ENCODE measurements at places on chromosomes 2 and 18. TPM values are rescaled to one million over a fixed set of nuclear protein-coding genes. Genes with fewer than 3 reads are reported as not detected.

PSMD14 gene
- total RNA-seq, result 86.4 TPM

UGT1A5 gene
- not detected for total RNA-seq

ASXL3 gene
- total RNA-seq, result 0.35 TPM

HDLBP gene
- total RNA-seq, result 364 TPM

PASK gene
- 66.1 TPM for total RNA-seq

- H3K27ac ChIP-seq, result no peak overlapping the region
- H3K27me3 ChIP-seq, result no peaks in the 10 kb centered on the region
- H3K4me1 ChIP-seq, result peaks cover 3% of the 10 kb centered on the region
Observed at GRCh38 chr2:72980535-72981217, 63.4 kb downstream of the EMX1 start.

- H3K4me3 ChIP-seq, result no peak overlapping the region
- H3K36me3 ChIP-seq, result no peaks in the 10 kb centered on the region
- H3K4me1 ChIP-seq, result peaks cover 2% of the 10 kb centered on the region
- H3K27me3 ChIP-seq, result no peaks in the 10 kb centered on the region
- no peak for DNase-seq
Observed at GRCh38 chr2:234444242-234444730, 52.6 kb downstream of the ARL4C start.

- H3K4me1 ChIP-seq, result peaks cover 3% of the 10 kb centered on the region
- H3K27me3 ChIP-seq, result no peaks in the 10 kb centered on the region
- H3K36me3 ChIP-seq, result no peaks in the 10 kb centered on the region
- no peak overlapping the region for H3K4me3 ChIP-seq
Observed at GRCh38 chr2:1595274-1595673, 149.0 kb downstream of the PXDN start.

DNA sequence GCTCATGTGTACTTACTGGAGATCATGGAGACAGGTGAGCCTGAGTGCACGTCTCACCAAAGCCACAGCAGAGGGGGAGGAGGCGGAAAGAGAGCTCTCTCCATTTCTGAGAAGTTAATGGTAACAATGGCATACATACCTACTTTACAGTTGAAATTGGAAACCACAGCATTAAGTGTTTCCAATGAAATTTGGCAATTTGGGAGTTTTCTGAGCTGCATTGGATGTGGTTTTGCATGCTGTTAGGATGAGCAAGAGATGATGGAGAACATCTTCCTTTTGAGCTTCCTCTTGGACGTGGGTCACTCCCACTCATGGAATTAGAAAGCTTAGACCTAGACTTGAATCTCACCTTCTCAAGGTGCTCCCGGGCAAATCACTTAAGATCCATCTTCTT, 25.5 kb upstream of the IL37 start:
- H3K27ac ChIP-seq, result no peak overlapping the region
- H3K4me3 ChIP-seq, result no peak overlapping the region
- no peaks in the 10 kb centered on the region for H3K27me3 ChIP-seq
- H3K36me3 ChIP-seq, result no peaks in the 10 kb centered on the region

DNA sequence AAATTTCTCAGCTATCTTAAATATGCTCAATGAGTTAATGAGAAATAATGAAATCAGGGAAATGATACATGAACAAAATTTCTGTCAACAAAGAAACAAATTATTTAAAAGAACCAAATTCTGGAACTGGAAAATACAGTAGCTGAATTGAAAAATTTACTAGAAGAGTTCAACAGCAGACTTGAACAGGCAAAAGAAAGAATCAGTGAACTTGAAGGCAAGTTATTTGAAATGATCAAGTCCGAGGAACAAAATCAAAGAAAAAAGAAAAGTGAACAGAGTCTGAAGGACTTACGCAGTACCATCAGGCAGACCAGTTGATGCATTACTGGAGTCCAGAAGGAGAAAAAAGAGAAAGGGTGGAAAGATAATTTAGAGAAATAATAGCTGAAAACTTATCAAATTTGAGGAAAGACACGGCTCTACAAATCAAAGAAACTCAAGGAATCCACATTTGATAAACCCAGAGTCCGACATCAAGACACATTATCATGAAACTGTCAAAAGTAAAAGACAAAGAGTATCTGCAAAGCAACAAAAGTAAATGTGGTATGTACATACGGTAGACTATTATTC, 83.6 kb downstream of the CCDC138 start:
- H3K4me3 ChIP-seq, result no peak overlapping the region
- DNase-seq, result no peak
- H3K36me3 ChIP-seq, result peaks cover 33% of the 10 kb centered on the region

DNA sequence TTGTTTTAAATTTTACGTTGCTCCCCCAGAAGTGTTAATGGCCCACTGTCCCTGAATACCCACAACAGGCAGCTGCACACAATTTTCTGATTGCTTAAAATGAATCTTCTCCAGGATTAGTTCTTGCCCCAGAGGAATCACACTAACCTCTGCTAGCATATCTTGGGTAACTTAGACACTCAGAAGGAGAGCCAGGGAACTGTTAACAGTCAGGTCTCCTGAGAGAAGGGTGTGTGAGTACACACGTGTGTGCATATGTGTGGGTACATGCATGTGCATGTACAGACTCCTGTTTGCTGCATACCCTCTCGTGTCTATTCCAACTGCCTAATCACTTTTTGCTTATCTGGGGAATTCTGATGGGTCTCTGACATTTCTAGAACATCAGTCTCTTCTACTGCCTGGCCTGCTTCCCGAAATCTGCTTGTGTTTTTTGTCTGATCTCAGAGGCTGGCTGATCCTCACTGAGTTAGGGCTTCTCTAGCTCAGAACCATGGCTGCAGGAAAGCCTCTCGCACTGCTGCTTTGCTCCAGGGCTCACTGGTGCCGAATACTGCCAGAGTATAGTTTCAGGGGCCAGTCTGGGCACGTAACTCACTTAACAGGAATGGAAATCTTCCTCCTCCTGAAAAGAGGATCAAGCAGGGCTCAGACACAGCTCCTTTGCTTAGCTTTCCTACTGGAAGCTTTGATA, 62.8 kb downstream of the PRELID3A start:
- no peaks in the 10 kb centered on the region for H3K27me3 ChIP-seq
- no peaks in the 10 kb centered on the region for H3K36me3 ChIP-seq
- H3K4me3 ChIP-seq, result no peak overlapping the region
- no peaks in the 10 kb centered on the region for H3K4me1 ChIP-seq

DNA sequence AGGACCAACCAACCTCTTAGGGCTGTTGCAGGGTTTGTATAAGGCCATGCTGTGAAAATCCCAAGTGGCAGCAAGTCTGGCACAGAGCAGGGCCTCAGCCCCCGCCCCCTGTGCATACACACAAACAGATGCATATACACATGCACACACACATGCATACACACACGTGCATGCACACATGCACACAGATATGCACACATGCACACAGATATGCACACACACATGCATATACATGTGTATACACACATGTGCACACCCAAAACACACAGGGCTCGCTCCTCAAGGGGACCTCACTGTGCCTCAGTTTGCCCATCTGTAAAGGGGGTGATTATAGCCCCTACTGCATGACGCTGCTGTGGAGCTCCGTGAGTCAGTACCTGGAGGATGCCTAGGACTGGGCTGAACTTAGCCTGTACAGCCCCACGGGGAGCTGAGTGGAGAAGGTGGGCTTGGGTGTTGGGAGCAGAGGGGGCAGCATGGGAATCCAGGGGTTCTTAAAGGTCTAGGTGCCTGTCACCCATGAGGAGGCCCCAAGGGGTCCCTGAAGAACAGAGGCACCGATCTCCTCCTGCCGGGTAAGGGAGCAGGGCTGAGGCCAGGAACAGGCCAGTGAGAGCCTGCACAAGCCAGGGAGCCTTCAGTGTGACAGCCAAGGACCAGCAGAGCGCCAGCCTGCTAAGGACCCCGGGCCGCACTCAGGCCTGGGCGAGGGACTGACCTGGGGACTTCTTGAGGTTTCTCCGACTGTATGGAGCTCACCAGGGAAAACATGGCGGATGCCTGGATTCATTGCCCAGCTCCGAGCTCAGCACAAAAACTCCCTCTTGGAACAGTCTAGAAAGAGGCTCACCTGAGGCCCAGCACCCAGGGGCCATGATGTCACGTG, 24.0 kb upstream of the ALPI start:
- no peak for DNase-seq
- H3K4me1 ChIP-seq, result no peaks in the 10 kb centered on the region
- H3K27me3 ChIP-seq, result no peaks in the 10 kb centered on the region
- no peaks in the 10 kb centered on the region for H3K36me3 ChIP-seq
- no peak overlapping the region for H3K4me3 ChIP-seq

GRCh38 chr2:223597076-223597475, 5.1 kb downstream of the SCG2 start:
- no peak overlapping the region for H3K27ac ChIP-seq
- no peak overlapping the region for H3K4me3 ChIP-seq
- H3K27me3 ChIP-seq, result no peaks in the 10 kb centered on the region
- no peaks in the 10 kb centered on the region for H3K36me3 ChIP-seq
- no peak for DNase-seq
- H3K4me1 ChIP-seq, result no peaks in the 10 kb centered on the region

DNA sequence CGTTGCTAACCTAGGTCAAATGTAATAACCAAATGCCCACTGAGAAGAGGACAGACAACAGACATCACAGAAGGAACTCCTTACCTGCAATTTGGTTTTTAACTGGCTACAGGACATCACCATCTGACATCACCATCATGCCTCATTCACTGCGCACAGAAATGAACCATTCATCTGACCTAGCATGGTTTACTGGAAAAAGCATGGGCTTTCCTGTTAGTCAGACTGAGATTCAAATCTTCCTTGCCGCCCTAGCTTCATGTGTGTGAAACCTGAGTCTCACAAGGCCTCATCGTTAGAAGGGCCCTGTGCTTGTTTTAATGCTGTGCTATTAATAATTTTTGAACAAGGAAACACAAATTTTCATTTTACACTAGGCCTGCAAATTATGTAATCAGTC, 1.1 kb upstream of the HIBCH start:
- DNase-seq, result no peak
- no peaks in the 10 kb centered on the region for H3K36me3 ChIP-seq
- no peaks in the 10 kb centered on the region for H3K4me1 ChIP-seq
- no peak overlapping the region for H3K27ac ChIP-seq
- H3K27me3 ChIP-seq, result no peaks in the 10 kb centered on the region
- peak overlapping the region; percentile 94 for H3K4me3 ChIP-seq

DNA sequence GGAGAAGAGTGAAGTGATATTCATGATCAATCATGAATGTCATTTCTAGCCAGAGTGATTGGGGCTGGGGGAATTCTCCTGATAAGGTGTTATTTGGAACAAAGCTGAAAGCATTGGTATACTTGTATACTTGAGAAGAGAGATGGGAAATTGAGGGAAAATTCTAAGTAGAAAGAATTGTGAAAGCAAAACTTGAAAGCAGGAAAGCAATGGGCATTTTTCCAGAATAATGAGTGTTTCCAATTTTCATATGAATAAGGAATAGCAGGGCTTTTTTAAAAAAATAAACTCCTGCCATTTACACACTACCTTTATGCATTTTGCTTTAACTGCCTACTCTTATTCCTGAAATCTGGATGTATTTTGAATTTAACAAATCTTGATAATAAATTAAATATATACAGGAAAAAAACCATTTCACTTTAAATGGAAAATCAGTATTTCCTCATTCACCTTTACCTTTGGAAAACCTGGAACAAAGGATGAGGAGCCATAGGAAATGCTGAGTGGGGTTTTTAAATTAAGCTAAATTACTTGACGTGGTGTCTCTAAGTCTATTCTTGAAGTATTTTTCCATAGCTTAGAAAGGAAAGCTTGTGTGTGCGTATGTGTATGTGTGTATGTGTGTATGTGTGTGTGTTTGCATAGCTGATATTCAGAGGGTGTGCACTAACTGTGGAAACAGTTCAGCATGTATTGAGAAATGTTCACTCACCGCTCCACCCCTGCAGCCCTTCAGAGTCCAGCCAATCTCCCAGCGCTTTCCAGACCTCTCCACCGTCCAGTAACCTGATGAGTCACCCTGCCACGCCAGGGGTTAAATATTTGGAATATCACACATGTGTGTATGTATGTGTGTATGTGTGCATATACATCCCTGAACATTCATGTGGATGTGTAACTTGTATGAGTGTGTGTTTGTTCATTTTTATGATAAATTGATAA, 427.3 kb downstream of the THSD7B start:
- no peak overlapping the region for H3K27ac ChIP-seq
- H3K4me1 ChIP-seq, result no peaks in the 10 kb centered on the region
- no peak overlapping the region for H3K4me3 ChIP-seq
- H3K36me3 ChIP-seq, result no peaks in the 10 kb centered on the region
- no peak for DNase-seq

- H3K36me3 ChIP-seq, result no peaks in the 10 kb centered on the region
- H3K4me1 ChIP-seq, result no peaks in the 10 kb centered on the region
- H3K27ac ChIP-seq, result no peak overlapping the region
Observed at GRCh38 chr2:2238726-2239269, 92.3 kb downstream of the MYT1L start.
